ENCODE measurements at places on chromosomes 11 and 22. TPM values are rescaled to one million over a fixed set of nuclear protein-coding genes. Genes with fewer than 3 reads are reported as not detected.

TRIM48 gene
- total RNA-seq, result not detected

DNA sequence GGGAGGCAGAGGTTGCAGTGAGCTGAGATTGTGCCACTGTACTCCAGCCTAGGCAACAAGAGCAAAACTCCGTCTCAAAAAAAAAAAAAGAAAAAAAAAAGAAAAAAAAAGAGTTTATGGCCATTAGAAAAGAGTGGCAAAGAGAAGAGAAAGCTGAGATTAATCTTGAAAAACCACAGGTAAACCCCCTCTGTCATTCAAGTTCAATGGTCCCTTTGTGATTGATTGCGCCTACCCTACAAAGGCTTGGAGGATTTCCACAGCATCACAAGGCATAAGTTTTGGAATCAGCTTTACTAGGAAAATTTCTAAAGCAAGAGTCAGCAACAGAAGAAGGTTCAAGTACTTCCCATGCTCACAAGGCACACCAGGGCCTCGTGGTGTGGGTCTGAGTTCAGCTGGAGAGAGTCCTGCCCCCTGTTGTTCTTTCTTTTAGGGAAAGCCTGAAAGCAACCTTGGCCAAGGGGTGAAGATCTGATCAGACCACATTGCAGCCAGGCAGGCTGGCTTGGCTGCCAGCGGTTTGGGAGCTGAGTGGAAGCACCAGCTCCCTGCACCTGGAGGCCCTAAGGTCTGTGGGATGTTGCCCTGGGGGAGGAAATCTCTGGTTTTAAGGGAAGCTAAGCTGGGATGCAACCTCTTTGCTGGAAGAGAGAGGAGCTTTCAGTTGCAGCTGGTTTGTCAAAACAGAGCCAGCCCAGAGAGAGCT, 41.8 kb downstream of the SLN start:
- H3K4me1 ChIP-seq, result no peaks in the 10 kb centered on the region
- no peak overlapping the region for H3K27ac ChIP-seq
- no peak for DNase-seq
- no peak overlapping the region for H3K4me3 ChIP-seq
- no peaks in the 10 kb centered on the region for H3K36me3 ChIP-seq
- no peaks in the 10 kb centered on the region for H3K27me3 ChIP-seq

GRCh38 chr11:128045094-128045725, 542.1 kb downstream of the ETS1 start:
- no peaks in the 10 kb centered on the region for H3K4me1 ChIP-seq
- no peaks in the 10 kb centered on the region for H3K27me3 ChIP-seq
- H3K36me3 ChIP-seq, result no peaks in the 10 kb centered on the region
- DNase-seq, result no peak
- no peak overlapping the region for H3K27ac ChIP-seq

DNA sequence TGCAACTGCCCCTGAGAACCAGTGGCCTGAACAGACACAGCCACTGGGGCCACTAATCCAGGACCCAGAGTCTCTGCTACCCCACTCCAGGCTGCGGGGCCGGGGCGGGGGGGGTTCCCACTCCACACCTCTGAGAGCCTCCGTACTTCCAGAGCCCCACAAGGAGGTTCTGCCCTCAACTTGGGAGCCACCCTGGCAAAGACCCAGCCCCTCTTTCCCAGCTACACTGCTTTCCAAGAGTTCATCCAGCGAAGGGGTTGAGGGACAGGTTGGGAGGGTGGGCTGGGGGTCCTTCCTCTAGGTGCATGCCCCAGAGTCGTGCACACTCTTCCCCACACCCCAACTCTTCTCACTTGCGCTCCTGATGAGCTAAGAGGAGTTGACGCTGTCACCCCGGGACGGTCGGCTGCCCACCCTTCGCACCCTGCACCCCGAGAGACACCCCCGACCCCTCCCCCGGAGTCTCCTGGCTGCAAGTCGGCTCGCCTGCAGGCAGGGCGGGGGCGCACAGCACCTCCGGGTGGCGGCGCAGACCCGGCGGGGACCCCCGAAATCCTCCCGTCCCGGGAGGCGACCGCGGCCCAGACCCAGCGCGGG, 531 bp downstream of the RAB3IL1 start:
- no peak for DNase-seq
- H3K36me3 ChIP-seq, result no peaks in the 10 kb centered on the region
- peaks cover 41% of the 10 kb centered on the region for H3K27me3 ChIP-seq
- H3K27ac ChIP-seq, result no peak overlapping the region

ANKK1 gene
- 0.14 TPM for total RNA-seq

KIRREL3 gene
- total RNA-seq, result 0.14 TPM

DNA sequence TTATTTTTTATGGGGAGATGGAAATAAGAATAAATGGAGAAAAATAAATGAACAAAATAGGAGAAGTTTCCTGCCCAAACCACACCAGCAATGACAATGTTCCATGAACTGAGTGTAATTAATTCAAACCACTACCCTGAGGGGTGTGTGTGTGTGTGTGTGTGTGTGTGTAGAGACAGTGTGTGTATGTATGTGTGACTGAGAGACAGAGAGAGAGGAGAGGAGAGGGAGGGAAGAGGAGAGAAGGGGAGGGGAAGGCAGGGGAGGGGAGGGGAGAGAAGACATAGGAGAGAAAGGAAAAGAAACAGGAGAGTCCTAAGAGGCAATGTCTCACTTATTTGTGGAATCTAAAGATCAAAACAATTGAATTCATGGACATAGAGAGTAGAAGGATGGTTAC, 65.0 kb upstream of the POU2AF1 start:
- no peaks in the 10 kb centered on the region for H3K36me3 ChIP-seq
- H3K27me3 ChIP-seq, result no peaks in the 10 kb centered on the region
- no peak for DNase-seq
- peaks cover 39% of the 10 kb centered on the region for H3K4me1 ChIP-seq
- no peak overlapping the region for H3K4me3 ChIP-seq
- H3K27ac ChIP-seq, result no peak overlapping the region

DNA sequence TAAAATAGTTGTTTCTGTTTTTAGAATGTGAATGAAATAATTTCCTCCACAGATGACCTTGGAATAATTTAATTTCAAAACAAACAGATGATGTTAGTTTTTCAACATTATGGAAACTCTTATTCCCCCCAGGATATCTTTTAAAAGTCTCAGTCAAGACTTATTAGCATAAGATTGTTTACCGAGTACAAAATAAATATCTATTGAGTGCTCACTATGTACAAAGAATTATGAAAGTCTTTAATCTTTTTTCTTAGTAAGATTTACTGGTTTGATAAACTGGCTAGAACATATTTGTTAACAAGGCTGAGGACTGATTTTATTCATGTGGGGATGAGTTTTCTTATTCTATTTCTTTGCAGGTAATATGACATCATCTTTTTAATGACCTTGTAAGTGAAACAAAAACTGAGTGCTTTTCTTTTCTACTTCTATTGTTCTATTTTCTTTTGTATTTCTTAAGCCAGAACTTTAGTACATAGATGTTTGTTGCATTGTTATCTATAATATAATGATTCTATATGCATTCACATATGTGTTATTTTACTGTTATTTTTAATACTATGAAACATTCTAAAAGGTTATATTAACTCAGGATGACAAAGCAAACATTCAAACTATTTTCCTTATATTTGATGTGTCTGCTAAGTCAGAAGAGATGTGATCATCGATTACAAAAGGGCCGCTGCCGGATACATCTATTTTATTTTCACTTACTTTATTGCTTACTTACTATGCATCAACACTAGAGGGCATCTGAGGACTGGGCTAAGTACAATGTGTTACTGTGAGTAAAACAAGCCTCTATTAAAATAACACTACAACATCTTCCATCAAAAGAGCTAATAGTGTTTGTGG, 111.0 kb upstream of the ARHGAP42 start:
- H3K4me1 ChIP-seq, result no peaks in the 10 kb centered on the region
- H3K36me3 ChIP-seq, result no peaks in the 10 kb centered on the region
- H3K27ac ChIP-seq, result no peak overlapping the region
- no peak overlapping the region for H3K4me3 ChIP-seq
- no peaks in the 10 kb centered on the region for H3K27me3 ChIP-seq
- peak; percentile 21 for DNase-seq

- peaks cover 10% of the 10 kb centered on the region for H3K4me1 ChIP-seq
- no peak overlapping the region for H3K4me3 ChIP-seq
- H3K27ac ChIP-seq, result no peak overlapping the region
- H3K36me3 ChIP-seq, result no peaks in the 10 kb centered on the region
These were observed 99.9 kb downstream of the MED15 start for GRCh38 chr22:20607157-20607907.

DNA sequence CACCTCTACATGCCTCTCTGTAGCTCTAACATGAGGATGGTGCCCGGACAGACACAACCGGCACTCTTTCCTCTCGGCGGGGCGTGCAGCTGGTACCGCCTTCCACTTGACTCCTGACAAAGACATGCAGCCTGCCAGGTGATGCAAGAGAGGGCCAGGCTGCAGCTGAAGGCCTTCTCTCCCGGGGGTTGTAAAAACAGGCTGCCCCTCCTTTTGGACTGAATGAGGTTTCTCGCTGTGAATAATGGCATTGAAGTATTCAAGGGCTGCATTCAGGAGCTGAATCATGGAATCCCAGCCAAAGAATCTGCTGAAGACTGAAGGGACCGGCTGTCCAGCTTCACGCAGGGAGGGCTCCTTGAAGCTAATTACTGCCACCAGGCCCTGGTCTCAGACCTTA, 110.9 kb downstream of the GALNT18 start:
- no peaks in the 10 kb centered on the region for H3K27me3 ChIP-seq
- no peak overlapping the region for H3K27ac ChIP-seq
- H3K4me3 ChIP-seq, result no peak overlapping the region
- H3K36me3 ChIP-seq, result no peaks in the 10 kb centered on the region
- DNase-seq, result no peak

- H3K27ac ChIP-seq, result no peak overlapping the region
- no peak for DNase-seq
- H3K4me3 ChIP-seq, result no peak overlapping the region
- no peaks in the 10 kb centered on the region for H3K4me1 ChIP-seq
These were observed 48.6 kb downstream of the ARFGAP3 start for GRCh38 chr22:42808521-42808920.

DNA sequence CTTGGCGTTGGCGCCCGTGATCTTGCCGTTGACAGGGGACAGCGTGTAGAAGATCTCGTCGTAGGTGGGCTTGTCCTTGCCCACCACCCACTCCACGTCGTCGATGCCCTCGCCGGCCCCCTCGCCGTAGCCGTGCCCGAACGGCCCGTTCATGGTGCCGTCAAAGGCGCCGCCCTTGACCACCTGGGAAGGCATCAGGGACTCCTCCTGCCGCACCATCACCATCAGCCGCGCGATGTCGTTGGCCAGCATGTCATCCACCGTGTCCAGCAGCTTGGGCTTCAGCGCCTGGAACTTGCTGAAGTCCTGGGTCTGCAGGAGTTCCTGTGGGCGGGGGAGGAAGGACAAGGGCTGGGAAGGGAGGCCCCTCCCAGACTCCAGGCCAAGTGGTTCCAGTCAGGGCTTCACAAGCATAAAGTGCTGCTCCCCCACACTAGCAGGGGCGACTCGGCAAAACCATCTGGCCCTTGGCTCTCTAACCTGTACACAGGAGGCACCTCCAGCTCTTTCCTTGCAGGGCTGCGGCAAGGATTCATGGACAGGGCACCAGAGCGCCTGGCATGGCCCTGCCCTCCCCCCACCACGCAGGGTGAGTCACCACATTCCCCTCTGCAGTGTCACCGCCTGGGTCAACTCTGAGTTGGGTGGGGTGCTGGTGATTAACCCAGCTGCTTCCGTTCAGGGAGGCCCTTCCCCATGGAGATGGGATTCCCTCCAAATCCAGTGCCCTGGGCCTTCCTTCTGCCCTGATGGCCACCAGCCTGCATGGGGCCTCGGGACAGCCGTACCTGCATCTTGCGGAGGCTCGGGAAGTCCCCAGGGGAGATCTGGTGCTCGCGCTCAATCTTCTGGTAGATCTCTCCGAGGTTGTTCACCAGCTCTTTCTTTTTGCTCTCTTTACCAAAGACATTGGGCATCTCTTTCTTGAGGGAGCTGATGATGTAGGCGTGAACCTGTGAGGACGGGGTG, 10.4 kb upstream of the CDC42BPG start:
- H3K27me3 ChIP-seq, result no peaks in the 10 kb centered on the region
- DNase-seq, result no peak
- peaks cover 43% of the 10 kb centered on the region for H3K36me3 ChIP-seq
- H3K4me1 ChIP-seq, result peaks cover 99% of the 10 kb centered on the region
- H3K4me3 ChIP-seq, result no peak overlapping the region
- no peak overlapping the region for H3K27ac ChIP-seq

- H3K27ac ChIP-seq, result peak overlapping the region; percentile 39
- H3K36me3 ChIP-seq, result no peaks in the 10 kb centered on the region
- H3K27me3 ChIP-seq, result no peaks in the 10 kb centered on the region
- H3K4me1 ChIP-seq, result peaks cover 6% of the 10 kb centered on the region
- no peak overlapping the region for H3K4me3 ChIP-seq
These were observed 77.5 kb upstream of the CTSC start for GRCh38 chr11:88414981-88415413.

SLC29A2 gene
- 1.6 TPM for total RNA-seq

DNA sequence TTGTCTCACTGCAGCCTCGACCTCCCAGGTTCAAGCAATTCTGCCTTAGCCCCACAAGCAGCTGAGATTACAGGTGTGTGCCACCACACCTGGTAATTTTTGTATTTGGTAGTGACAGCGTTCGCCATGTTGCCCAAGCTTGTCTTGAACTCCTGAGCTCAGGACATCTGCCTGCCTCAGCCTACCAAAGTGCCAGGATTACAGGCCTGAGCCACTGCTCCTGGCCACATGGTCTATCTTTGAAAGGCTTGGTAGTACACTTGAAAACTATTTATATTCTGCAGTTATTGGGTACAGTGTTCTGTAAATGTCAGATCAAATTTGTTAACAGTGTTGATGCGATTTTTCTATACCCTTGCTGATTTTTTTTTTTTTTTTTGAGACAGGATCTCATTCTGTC, 9.5 kb downstream of the CRYBA4 start:
- H3K4me3 ChIP-seq, result no peak overlapping the region
- DNase-seq, result no peak
- H3K27ac ChIP-seq, result no peak overlapping the region
- H3K36me3 ChIP-seq, result no peaks in the 10 kb centered on the region
- H3K27me3 ChIP-seq, result no peaks in the 10 kb centered on the region

CSF2RB gene
- 8.5 TPM for total RNA-seq

SYT9 gene
- total RNA-seq, result 0.05 TPM

GRCh38 chr11:117072517-117073461, 25.4 kb downstream of the SIK3 start:
- no peak for DNase-seq
- H3K4me1 ChIP-seq, result peaks cover 5% of the 10 kb centered on the region
- H3K4me3 ChIP-seq, result no peak overlapping the region
- no peaks in the 10 kb centered on the region for H3K27me3 ChIP-seq
- no peaks in the 10 kb centered on the region for H3K36me3 ChIP-seq

MS4A12 gene
- 0.05 TPM for total RNA-seq

OR52A1 gene
- not detected for total RNA-seq

FGF19 gene
- 0.09 TPM for total RNA-seq
